ENCODE measurements at places on chromosomes 2 and 18.

DNA sequence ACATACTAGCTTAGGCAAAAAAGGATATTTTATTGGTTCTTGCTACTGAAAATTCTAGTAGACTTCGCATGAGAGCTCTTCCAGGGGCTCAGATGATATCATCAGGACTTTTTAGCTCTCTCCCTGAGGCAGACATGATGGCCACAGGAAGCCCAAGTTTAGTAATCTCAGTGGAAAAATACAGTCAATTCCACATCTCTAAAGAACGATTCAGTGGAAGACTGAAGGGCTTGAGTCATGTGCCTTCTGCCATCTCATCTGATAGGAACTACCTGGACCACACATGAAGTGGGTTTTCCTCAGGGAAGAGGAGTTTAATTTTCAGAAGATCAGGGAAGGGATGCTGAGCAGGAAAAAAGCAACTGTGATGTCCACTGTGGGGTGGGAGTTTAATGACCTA is 117.3 kb downstream of the TTC27 start:
- DNase-seq, result no peak

- no peak for DNase-seq
These were observed 69.6 kb upstream of the RMDN2 start for GRCh38 chr2:37855283-37856041.

DNA sequence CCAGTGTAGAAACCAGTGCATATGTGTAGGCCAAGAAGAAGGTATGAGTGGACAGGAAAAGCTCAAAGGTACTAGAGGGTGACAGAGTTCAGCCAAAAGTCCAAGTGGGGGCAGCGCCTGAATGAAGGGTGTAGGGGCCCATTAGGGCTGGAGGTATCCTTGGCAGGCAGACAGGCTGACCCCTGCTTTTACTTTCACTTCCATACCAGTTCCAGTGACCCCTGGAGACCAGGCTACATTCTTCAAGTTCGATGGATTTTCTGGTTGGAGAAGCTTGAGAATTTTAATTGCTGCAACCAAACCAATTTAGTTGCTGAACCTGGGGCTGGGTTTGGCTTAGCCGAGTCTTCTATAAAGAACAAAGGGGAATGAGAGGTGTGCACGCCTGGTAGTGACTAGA is 42.3 kb upstream of the MRPL33 start:
- no peak for DNase-seq

GRCh38 chr2:46964835-46965560 is 49.4 kb upstream of the MCFD2 start:
- no peak for DNase-seq

- no peak for DNase-seq
These were observed 34.7 kb downstream of the UNC80 start for GRCh38 chr2:209806318-209806717.

GRCh38 chr18:62368100-62368499 is 43.0 kb downstream of the TNFRSF11A start:
- no peak for DNase-seq

GRCh38 chr2:200454927-200455801 is 54.7 kb downstream of the KCTD18 start:
- no peak for DNase-seq

- no peak for DNase-seq
These were observed 103.5 kb upstream of the PPP1CB start for GRCh38 chr2:28648147-28648546.

GRCh38 chr18:74590671-74591070 is 7.0 kb upstream of the ZNF407 start:
- no peak for DNase-seq

DNA sequence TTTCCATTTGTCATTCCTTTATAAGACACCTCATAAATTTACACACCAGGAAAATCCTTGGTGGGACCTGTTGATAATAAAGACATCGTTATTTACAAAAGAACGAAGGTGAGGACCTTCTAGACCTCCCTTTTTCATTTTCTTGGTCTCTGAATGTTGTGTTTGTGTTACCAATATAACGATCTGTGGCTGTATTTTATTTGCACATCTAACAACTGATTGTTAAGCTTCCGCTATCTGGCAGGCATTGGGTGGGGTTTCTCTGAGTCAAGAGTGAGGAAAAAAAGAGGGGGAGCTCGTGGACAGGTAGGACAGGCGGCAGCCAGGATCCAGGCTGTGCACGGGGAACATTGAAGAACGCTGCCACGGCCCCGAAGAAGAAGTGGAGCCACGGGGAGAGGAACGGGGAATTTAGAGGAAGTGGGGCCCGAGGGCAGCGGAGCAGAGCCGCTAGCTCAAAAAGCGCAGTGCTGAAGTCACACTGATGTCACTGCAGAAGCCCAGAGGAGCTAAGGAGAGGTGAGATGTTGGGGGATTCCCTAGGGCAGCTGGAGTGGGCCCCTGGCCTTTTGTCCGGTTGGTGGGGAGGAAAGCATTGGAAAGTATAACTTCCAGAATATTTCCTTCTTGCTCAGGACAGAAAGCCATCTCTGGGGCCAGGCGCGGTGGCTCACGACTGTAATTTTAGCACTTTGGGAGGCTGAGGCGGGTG is 20.9 kb upstream of the DNMT3A start:
- no peak for DNase-seq

DNA sequence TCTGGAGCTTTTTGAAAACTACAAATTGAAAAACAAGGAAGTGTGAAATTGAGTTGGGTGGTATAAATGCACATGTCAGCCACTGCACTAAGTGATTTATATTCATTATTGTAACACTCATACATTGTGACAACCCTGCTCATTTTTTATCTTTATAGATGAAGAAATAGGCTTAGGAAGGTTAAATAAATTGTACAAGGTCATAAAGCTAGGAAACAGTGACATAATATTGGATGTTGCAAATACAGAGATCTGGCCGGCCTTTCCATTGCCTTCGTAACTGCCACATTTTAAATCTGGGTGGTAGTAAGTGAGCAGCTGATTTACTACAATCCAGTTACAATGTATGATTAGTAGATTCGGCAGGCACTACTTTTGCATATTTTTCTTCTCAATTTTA is 76.6 kb upstream of the LPIN2 start:
- no peak for DNase-seq

- DNase-seq, result no peak
These were observed 20.3 kb upstream of the MARCO start for GRCh38 chr2:118921646-118922045.

- DNase-seq, result no peak
These were observed 139.2 kb downstream of the UBR3 start for GRCh38 chr2:169966454-169966853.

DNA sequence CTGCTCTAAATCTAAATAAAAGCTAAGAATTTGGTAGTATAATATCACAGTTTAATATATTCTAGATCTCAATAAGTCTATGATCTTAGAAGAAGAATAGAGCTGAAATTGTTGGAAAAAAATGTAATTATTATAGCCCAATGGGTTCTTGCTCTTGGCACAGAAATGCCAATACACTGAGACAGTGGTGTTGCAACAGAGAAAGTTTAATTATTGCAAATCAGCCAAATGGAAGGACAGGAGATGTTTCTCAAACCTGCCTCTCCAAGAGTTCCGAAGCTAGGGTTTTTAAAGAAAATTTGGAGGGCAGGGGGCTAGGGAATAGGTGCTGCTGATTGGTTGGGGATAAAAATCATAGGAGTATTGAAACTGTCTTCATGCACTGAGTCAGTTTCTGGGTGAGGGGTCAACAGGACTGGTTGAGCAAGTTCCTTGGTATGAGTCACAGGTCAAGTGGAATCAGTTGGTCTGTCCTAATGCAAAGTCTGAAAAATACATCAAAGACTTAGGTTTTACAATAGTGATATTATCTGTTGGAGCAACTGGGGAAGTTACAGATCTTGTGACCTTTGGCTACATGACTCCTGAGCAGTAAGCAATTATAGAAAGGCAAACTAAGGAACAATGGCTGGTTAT is 228.6 kb downstream of the CD226 start:
- DNase-seq, result peak; percentile 2

DNA sequence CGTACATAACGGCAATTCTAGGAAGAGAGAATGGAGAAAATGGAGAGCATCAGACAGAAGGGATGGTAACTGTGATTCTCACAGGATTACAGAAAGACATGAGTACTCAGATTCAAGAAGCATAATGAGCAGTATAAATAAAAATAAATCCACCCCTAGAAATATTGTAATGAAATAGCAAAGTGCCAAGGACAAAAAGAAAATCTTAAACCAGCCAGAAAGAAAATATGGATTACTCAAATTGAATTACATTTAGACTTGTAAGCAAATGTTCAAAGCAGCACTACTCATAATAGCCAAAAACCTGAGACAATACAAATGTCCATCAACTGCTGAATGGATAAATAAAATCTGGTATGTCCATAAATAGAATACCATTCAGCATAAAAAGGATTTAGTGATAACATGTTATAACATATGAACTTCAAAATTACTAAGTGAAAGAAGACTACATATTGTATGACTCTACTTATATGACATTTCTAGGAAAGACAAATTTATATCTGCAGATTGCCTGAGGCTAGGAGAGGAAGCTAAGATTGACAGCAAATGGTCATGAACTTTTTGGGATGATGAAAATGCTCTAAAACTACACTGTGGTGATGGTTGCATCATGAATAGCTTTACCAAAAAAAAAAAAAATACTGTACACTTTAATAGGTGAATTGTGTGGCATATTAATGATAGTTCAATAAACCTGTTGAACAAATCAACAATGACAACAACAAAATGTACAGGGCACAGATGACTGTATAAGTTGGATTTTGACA is 63.4 kb upstream of the SPTBN1 start:
- no peak for DNase-seq
